ENCODE measurements at places on chromosomes 11 and 22. TPM values are rescaled to one million over a fixed set of nuclear protein-coding genes. Genes with fewer than 3 reads are reported as not detected.

- no peak for DNase-seq
Measured at GRCh38 chr11:11284481-11284880, 68.6 kb downstream of the CSNK2A3 start.

DNA sequence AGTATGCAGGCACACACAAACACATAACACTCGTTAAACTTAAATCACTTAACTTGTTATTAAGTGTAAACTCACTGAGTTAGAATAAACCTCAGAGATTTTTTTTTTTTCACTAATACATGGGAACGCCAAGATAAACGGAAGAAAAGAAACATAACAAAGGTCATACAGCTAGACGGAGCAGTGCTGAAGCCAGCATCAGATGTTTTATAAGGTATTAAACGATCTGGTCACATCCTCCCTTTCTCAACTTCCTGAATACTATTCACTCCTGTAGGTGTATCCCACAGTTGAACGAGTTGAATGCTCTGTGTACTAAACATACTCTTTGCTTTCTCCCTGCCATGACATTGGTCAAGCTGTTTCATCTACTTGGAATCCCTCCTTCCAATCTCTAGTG lies 212.0 kb downstream of the SWAP70 start:
- no peak for DNase-seq

MS4A4E gene
- 7.6 TPM for total RNA-seq

DNA sequence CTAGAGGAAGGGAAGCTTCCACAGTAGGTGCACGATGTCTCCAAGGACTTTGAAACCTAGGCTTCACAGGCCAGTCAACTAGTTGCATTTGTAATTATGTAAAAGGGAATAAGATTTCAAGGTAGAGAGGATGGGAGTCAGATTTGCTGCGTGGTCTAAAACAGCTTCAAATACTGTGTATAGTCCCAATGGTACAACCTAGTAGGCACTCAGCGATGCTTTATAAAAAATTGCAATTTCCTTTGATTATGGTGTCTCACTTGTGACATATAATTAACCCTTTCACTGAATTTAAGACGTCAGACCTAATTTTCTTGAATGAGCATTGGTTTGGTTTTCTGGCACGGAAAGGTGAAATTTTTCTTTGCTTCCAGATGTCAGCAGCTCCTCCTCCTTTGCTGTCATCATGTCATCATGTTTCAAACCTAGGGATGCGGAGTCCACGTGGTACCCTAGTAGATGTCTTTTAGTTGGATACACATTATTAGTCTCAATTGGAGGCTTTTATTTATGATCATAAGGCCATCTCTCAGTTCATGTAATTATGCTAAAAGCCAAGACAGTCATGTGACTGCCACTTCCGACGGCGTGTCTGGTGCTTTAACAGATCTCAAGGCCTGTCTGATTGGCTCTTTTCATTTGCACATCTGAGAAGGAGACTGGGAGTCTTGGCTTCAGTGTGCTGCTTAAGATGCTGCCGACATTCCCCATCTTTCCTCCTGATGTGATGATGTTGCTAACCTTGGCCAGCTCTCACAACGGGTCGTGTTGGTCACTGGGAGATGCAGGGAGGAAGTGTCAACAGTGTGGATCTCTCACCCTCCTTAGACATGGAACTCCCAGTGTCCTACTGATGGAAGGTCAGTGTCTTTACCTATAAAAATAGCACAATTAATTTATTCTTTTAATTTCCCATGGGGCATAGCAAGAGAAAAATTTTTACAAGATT lies 134.0 kb downstream of the HIPK3 start:
- no peak for DNase-seq

DNA sequence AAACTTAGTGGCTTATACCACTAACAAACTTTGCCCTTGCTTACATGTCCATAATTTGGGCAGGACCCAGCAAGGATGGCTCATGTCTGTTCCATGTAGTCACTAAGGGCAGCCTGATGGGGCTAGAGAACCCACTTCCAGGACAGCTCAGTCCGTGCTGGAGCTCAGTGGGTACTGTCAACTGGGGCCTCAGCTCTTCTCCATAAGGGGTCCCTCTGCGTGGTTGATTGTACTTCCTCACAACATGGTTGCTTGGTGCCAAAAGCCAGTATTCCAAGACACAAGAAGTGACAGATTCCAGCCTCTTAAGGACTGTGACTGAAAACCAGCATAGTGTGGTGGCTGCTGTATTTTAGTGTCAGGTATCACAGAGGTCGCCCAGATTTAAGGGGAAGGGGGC lies 675.2 kb downstream of the TBC1D22A start:
- no peak for DNase-seq

DNA sequence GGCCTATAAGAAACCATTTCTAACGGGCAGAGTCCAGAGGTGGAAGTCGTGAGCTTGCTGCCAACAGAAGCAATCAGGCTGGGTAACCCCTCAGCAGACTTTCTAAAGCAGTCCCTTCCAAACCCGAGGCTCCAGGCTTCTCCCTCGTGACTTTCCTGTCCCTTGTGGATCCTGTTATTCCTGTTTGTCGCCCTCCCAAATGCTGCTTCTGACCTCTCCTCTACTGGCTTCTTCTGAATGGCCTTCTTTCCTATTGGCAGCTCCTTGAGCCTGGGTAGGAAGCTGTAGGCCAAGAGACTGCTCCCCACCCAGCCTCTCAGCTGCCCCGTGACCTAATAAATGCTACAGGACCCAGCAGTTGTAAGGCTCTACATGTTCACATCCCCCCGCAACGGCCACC lies 35.0 kb downstream of the MAFF start:
- no peak for DNase-seq

- no peak for DNase-seq
Measured at GRCh38 chr11:24400059-24400665, 96.7 kb upstream of the LUZP2 start.

All from posterior vena cava (tissue), 2 donors.